Pericardium fibroblast (primary cell): ENCODE measurements at places on chromosomes 4 and X. TPM values are rescaled to one million over a fixed set of nuclear protein-coding genes. Genes with fewer than 3 reads are reported as not detected.

The LRP2BP gene
- under 0.01 TPM in 1 of 2 replicates, not detected in the other for total RNA-seq

The PDZD11 gene
- 50.2 and 62.2 TPM in 2 replicates for total RNA-seq

The HTRA3 gene
- 9.8 and 17.4 TPM in 2 replicates for total RNA-seq

The SSX4 gene
- total RNA-seq, result not detected in 2 replicates

The NAT8L gene
- total RNA-seq, result 0.23 and 0.26 TPM in 2 replicates

The RNF150 gene
- 9.0 and 10.3 TPM in 2 replicates for total RNA-seq
